GM12892 (cell line): ENCODE measurements at places on chromosomes 6 and 20.

DNA sequence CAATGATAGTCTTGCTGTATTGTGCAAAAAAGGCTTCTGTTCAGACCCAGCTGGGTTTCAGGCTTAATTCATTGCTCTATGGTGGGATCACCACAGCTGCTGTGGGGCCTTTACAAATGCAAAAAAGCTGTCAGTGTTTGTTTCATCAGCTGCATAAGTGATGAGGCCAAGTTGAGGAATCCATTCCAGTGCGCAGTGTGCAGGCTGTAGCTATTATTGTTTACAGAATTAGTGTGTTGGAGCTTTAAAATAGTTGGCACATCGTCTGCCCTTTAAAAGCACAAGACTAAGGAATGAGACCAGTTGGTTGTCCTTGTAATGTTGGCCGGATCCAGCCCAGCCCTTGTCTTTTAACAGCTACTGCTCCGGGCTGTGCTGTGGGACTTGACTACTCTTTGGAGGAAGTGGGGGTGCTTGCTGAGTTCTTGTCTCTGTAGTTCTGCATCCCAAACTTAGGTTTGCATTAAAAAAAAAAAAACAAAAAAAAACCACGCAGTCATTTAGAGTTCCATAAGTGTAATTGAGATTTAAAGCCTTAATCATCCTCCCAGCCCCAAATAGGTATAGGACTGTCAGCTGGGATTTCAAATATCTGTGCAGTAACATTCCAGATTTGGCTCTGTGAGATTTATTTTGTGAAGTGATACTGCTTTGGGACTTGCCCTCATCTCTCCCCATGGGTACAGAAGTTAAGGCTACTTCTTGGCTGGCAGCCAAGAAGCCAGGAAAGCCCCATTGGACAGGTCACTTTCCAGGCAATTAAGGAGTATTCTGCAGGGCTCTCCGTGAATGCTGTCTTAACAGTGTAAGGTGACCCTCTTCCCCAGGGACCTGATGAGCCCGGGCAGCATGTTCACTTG, 19.3 kb downstream of the JARID2 start:
- DNase-seq, result no peak

DNA sequence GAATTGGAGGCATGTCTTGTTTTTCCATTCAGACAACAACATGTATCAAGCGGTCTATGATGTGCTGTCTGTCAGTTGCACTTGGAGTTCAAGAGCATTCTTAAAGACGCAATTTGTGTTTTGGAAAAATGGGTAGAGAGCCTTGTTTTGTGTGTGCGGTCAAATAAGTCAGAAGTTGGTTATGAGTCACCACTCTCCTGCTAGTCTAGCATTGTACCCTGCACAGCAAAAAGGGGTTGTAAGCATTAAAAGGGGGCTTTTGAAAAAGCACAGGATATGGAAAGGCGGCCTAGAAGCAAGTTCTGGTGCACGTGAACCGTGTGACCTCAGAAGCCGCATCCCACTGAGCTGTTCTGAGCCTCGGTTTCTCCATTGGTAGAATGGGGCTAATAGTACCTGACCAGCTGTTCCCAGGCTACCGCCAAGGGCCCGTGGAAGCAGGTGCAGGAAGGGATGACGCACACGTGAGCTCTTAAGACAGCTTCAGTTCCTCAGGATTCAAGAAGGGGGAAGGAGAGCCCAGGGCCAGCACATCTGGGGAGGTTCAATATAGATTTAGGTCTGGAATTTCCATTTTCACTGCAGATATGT, 61.6 kb upstream of the SNX9 start:
- DNase-seq, result no peak

GRCh38 chr6:25094726-25095125, 159.0 kb upstream of the RIPOR2 start:
- no peak for DNase-seq

- DNase-seq, result no peak
Measured at GRCh38 chr6:127641905-127642304, 64.9 kb downstream of the C6orf58 start.

DNA sequence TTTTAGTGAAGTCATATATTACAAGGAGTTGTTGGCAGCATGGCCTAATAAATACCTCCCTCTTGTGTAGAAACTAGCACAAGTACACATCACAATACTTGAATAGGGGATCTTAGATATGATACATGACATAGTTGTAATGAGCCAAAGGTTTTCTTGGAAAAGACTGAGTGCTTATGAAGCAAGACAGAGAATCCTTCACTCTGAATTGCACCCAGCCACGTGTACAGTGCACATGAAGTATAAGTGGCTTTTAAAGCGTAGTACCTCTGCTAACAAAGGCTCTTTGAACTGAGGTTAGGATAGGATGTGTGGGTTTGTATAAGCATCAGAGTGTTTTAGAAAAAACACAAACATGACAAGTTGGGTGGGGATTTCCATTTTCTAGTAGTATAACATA, 145.5 kb upstream of the STMND1 start:
- no peak for DNase-seq

- no peak for DNase-seq
Measured at GRCh38 chr6:19869464-19869863, 32.3 kb downstream of the ID4 start.

DNA sequence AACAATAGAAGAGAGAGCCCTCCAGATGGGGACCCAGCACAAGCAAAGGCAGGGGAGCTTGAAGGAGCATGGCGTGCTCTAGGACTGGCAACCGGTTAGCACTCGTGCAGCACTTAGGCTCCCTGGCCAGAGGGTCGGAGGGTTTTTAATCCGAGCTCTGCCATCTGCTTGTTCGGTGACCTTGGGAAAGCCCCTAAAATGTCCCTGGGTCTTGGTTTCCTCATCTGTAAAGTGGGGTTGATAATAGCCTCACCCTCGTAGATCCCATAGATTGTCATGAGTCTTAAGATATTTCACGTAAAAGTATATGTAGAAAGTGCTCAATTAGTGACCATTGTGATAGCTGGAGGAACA, 16.6 kb upstream of the HCK start:
- no peak for DNase-seq

DNA sequence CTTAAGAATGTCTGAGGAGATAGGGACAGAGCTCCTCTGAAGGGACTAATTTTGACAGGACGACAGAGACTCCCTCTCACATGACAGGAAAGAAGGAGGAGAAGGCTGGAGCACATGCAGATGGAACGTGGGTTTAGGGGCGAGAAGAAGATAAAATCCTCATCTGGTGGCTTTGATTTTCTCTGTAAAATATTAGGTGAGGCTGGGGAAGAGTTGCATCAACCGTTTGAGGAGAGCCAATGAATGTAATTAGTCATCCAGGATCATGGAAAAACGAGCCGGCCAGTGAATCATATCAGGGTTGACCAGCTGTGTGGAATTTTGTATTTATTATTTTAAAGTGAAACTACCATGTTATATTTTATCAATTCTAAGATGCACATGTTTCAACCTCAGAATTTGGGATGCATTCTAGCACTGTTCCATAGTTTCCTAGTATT, 46.9 kb upstream of the ADGRF4 start:
- no peak for DNase-seq

GRCh38 chr6:20192625-20193024, 19.6 kb downstream of the MBOAT1 start:
- DNase-seq, result no peak

DNA sequence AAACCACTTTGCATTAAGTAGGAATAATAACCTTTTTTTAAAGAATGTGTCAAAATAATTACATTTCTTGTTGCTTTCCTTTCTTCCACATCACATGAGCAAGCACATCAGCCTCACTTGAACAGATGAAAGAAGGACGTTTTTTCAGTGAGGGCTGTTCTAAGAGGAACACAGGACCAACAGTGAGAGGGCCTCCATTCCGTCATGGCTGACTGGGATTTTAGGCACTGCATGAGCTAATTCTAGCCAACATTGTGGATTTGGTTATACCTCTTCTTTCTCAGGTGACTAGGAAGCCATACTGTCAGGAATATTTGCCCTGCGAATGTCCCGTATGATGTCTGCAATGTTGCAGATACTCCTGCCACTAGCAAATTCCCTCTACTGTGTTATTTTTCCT, 87.6 kb downstream of the LINC00237 start:
- DNase-seq, result no peak

DNA sequence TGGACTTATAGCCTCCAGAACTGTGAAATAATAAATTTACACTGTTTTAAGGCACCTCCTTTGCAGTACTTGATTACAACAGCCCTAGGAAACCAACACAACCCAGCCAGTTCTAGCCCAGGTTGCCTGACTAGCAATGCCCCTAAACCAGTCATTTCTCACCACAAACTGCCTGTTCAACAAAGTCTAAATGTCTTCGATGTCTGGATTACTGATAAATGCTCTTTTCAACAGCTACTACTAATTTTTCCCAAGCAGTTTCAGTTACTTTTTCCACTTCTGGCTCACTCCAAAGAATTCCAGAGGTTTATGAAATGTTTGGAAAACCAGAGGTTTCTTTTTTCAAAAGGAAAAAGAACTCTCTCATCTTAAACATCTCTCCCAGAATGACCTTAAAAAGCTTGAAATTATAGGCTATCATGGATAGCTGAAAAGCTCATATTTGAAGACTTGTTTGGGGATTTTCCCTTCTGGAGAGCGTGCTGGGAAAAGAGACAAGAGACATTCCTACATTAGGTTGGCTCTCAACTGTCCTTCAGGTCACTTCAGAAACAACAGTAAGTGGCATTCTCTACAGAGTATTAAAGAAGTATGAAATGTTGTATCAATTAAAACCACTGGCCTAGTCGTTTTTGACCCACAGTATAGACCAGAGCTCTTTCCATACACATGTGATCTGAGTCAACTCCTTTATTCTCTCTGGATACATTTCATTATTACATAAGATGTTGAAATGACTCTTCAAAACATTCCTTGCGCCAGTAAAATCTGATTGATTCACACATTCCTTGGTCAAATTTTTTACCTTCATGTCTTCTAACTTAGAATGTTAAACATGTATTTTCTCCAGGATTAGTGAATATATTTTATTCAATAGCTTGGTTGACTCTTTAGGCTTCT, 265.9 kb downstream of the COL12A1 start:
- DNase-seq, result no peak

DNA sequence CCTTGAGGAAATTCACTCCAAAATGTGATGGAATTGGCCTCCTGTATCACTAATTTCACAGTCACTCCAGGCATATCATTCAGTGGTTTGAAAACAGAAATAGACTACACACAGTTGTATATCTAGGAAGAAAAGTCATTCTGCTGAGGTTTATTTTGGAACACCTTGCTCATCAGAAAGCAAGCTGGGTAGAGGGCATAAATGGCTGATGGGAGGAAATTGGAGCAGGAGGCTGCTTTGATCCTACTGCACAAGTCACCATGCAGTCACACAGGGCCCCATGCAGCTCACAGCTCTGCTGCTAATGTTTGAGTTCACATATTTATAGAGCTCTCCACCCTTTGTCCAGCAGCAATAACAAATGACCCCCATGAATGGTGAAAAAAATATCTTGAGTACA, 12.3 kb downstream of the NHLRC1 start:
- DNase-seq, result no peak

GRCh38 chr6:121093928-121094327, 240.4 kb downstream of the TBC1D32 start:
- DNase-seq, result no peak

DNA sequence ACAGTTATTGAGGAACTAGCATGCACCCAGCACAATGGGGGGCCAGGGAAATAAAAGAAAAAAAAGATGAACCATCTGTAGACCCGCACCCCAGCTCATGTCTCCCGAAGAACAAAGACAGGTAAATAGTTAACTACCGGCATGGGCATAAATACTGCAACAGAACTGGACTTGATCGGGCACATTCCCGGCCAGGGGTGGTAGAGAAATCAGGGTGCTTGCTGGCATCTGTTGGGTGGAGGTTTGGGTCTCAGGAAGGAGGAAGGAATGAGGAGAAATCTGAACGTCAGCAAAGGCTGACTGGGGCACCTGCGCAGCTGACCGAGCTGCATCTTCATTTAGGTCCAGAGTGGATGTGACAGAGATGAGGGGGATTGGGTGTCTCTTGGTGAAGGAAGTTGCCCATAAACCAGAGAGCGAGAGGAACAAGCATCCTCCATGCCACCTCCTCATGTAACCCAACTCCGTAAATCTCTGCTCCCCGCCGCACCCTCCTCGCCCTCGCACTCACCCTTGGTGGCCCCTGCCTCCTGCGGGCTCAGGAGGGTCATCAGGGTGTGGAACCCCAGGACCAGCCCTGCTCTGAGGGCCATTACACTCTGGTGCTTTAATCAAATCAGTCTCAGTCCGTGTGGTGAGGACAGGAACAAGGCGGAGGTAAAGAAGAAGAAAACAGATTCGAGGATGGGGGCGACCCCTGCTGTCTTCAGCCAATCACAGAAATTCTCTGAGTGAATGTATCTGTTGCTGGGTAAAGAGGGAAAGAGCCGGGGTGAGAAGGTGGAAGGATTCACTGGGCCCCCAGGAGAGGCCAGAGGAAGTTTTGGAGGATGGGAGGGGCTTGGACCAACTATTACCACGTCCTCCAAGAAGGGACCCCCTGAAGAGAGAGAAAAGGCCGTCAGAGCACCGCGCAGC, at the start of gene HLA-DOA:
TSS of gene HLA-DOA (minus strand) at position 648 of the 918 bp plus-strand sequence.
- DNase-seq, result peak; percentile 86

- no peak for DNase-seq
Measured at GRCh38 chr6:151351146-151351700, 40.1 kb downstream of the ZBTB2 start.

DNA sequence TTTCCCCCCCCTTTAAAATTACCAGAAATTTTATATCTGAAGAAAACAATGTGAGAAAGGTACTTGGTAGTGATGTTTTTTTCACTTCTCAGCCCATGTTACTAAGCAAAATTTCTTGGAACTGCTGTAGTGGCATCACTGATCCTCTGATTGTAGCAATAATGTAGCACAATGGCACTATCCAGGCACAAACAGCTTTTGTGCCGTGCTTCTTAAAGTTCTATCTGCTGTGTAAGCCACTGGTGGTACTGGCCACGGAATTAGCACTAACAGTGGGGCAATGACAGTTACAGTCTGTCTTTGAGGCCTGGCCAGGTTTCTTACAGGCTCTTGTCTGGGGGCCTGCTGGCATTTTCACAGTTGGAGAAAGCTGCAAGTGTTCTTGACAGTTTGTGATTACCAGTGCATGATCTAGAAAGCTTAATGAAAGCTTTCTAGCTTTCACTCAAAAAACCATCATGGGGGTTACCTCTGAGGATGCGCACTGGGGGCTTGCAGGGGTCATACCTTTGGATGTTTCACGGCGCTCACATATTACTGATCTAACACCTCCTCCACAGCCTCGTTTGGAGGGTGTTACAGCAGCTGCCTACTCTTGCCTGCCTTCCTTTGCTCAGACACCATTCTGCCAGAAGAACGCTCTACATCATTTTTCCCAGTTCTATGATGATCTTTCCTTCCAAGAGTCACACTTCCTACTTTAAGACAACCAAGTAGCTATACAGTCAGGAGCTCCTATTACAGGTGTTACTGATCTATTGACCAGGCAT, 58.4 kb upstream of the ARMH2 start:
- DNase-seq, result no peak

DNA sequence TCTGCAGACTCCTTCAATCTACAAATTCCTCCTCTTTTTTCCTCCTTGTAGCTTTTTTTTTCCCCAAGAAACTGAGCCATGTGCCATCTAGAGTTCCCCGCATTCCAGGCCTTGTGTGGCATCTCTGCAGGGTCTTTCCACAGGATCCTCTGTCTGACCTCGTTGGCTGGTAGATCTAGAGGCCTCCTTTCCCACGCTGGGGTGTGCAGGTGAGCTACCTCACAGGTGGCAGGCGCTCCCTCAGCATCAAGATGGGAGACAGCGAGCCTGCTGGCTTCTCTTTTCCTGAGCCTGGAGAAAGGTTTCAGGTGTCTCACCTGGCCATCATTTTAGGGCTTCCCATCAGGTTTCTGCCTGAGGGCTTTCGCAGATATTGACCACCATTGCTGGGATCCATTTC, 9.6 kb upstream of the NELFCD start:
- no peak for DNase-seq

GRCh38 chr20:531608-532007, 12.0 kb downstream of the CSNK2A1 start:
- no peak for DNase-seq

GRCh38 chr6:167479301-167479700, 154.4 kb downstream of the TTLL2 start:
- DNase-seq, result no peak
